Thoracic aorta (tissue), 2 donors: ENCODE measurements at places on chromosomes 13 and 19.

- DNase-seq = no peak
These were observed 74.7 kb downstream of the SERP2 start for GRCh38 chr13:44448373-44448772.

GRCh38 chr13:110780422-110780821 lies 66.9 kb downstream of the ING1 start:
- no peak for DNase-seq

DNA sequence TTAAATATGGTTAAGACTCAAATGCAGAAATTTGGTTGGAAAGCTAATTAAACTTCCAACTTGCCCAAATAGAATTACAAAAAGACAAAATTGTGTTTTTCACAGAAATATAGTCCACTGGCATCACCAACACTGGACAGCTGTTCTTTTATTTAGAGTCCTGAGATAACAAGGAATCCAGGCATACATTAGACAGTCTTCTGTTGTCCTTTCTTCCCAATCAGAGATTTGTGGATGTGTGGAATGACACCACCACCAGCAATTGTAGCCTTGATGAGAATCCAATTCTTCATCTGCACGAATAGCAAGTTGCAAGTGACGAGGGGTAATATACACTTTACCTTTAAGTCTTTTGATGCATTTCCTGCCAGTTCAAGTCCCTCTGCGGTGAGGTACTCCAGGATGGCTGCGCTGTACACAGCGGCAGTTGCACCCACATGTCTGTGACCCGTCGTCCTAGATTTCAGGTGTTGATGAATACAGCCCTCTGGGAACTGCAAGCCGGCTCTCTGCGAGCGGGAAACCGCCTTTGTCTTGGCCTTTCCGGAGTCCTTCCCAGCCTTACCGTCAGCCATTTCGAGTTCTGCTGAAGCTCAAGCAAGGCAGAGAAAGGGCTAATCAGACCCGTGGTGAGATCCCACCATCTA lies 14.7 kb downstream of the UBAC2 start:
- DNase-seq = no peak

DNA sequence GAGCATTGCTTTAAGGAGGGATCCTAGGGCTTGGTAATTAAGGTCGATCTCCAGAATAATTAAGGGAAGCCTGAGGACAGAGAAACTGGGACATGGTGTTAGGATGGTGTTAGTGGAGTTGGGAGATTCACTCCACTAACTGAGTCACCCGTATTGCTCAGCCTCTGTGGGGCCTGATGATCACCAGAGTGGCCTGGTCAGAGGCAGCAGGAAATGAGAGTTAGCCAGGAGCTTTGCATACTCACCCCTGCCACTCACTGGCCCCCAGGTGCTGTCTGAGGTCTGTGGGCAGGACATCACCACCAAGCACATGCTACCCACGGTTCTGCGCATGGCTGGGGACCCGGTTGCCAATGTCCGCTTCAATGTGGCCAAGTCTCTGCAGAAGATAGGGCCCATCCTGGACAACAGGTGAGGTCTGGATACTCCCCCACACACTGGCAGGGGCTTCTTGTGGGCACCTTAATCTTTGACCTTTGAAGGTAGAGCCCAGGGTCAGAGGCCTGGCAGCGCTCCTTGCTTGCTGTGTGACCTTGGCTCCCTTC lies 32.1 kb downstream of the PPP2R1A start:
- no peak for DNase-seq

DNA sequence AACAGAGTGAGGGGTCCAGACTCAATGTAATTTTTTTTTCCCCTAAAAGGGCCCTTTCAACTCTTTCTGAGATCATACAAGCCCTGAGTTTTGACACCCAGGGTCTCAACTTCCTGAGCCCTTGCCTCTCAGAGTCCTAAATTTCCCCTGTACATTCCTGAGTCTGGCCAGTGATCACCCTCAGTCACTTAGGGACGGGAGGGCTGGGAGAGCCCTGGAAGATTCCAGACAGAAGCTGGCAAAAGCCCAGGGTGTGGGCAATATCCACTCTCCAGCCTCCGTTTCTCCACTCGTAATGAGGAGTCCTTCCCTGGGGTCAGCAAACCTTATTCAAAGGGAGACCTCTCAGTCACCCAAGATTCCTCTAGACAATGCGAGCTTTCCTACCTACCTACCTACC lies 1.6 kb downstream of the PPP1R13L start:
- no peak for DNase-seq

DNA sequence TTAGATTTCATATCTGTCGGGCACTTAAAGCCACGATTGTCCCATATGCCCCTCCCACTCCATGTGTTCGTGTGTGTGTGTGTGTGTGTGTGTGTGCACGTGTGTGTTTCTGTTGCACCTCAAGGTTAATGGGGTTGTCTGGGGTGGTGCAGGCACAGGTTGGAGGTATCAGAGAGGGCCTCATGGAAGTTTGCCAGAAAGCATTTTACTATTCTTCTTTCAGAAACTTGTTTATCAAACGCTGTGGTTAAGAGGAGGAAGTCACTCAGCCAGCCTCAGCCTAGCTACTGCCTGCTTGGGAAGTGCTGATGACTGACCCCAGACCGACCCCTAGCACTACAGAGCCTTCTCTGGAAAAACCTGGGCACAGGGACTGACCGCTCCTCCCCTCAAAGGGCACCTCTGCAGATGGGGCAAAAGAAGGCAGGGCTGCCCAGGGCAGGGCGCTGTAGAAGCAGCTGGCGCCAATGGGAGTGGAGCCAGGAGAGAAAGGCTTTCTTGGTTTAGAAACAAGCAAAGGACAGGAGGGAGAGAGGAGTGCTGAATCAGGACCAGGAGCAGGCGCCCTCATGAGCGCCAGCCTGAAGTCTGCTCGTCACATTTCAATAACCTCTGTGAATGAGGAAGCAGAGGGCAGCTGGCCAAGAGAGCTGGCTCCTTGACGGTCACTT lies 3.9 kb downstream of the SIAH3 start:
- DNase-seq = no peak

GRCh38 chr13:24788538-24788937 lies 24.6 kb downstream of the RNF17 start:
- no peak for DNase-seq

DNA sequence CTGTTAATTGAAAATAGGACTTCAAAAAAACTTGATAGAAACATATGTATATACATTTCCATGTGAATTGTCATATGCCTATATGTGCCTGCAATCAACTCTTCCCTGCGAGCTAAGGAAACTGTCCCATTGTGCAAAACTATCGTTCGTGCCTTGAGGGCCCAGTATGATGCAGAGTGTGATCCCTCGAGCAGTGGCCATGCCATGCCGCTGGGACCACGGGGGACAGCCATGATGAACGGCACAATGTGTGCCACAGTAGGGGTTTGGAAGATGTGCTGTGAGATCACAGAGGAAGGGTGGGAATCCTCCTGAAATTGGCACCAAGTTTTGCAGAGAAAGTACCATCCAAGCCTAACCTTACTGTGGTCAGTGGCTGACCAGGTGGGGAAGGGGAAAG lies 118.1 kb upstream of the SOX1 start:
- DNase-seq = no peak

DNA sequence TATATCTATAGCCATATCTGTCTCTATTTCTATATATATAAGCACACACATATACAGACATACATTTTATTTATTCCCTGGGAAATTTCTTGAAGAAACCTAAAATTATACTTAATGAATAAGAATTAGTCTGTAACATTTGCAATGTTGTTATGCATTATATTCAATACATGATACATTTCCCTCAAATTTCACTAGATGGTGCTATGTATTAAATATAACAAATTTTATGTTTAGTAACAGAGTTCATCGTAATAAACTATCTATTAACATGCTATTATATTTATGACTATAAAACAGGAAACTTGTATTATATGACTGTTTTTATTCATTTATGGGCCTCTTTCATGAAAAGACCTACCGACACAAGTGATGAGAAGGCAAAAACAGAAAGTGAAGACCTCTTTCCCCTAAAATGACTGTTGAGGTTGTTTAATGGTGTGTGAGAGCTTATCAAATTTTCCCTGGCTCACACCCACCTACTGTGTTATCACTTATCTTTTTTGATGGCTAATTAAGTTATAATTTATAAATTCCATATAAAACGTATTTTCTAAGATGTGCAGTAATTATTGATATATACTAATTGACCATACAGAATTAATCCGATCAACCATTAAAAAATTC lies 881.9 kb downstream of the SLITRK6 start:
- DNase-seq = no peak

DNA sequence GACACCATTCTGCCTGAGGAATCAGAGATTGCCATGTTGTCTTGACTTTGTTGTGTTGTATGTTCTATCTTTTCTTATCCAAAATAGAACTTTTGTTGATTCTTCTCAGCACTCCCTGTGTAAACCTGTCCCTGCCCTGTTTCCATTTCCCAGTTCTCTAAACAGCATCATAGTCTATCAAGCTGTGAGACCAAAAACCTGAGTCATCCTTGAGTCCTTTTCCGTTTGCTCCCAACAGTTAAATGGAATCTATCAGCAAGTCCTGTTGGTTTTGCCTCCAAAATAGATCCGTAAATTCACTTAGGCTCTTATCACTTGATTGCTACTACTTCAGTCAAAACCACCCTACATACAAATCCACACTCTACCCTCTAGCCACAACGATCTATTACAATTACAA lies 667.1 kb downstream of the PCDH9 start:
- DNase-seq = no peak

GRCh38 chr13:112105244-112105681 lies 38.3 kb downstream of the SOX1 start:
- DNase-seq = no peak

DNA sequence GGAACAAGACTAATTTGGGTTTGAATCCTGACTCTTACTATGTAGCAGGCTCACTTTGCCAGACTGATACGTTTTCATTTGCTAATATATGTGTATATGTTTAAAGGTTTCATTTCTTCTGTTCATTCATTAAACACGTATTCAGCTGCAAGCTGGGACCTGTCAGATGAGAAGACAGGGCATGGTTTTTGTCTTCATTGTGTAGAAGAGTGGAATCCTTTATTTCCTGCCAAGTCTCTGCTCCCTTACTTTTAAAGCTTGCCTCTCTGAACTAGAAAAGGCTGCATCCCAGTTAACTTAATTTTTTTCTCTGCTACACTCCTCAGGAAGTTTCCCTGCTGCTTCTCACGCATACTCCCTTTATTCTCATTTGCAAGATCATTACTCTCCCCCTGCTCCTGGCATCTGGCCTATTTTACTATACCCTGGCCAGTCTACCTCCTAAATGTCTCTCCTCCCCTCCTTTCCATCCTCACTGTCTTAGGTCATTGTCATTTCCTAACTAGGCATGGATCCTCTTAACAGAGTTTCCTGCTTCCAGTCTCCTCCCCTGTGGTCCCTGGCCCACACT lies 141.0 kb upstream of the TMTC4 start:
- no peak for DNase-seq

- no peak for DNase-seq
These were observed 32.5 kb downstream of the LCP1 start for GRCh38 chr13:46149272-46150133.
